ENCODE measurements at places on chromosomes 7 and 10.

- DNase-seq = no peak
Observed at GRCh38 chr7:98135984-98136383, 29.3 kb downstream of the LMTK2 start.

DNA sequence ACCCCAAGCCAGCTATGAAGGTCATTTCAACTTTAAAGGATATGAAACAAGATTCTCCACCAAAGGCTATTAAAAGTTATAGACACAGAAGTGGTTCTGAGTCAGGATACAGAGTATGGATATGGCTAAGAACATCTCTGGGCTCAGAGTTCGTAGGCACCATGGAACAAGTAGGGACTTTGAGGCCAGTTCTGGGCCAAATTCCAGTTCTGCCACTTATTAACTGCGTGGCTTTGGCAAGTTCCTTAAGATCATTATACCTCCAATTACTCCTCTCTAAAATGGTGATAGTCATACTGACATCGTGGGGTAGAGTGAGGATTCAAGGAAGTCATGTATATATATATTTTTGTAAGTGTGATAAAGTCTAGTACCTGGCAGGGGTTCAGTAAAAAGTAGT, 105.8 kb upstream of the NFE2L3 start:
- DNase-seq = no peak

- no peak for DNase-seq
Observed at GRCh38 chr10:116744163-116744753, 1.9 kb upstream of the HSPA12A start.

GRCh38 chr10:35041502-35041879, 48.6 kb downstream of the CUL2 start:
- no peak for DNase-seq

- no peak for DNase-seq
Observed at GRCh38 chr7:146115851-146116520, 615 bp upstream of the CNTNAP2 start.

DNA sequence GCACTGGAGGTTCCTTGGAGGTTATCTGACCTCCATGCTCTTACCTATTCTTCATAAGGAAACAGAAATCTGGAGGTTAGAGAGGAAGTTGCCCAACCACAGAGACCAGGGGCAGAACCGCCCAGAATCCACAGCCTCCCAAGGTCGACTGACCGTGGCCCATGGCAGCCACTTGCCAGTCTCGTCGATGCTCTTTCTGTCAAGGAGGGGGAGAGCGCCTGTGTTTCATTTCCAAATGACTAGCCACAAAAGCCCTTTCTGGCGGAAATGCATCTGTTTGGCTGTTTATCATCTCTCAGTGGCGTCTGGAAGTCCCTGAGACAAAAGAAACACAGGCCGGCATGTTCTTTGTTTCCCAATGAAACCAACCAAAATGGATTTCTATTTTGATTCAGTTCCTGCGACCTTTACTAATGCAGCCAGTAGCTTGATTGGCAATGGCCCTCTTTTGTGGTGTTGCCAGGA, 2.9 kb downstream of the RAMP3 start:
- no peak for DNase-seq

DNA sequence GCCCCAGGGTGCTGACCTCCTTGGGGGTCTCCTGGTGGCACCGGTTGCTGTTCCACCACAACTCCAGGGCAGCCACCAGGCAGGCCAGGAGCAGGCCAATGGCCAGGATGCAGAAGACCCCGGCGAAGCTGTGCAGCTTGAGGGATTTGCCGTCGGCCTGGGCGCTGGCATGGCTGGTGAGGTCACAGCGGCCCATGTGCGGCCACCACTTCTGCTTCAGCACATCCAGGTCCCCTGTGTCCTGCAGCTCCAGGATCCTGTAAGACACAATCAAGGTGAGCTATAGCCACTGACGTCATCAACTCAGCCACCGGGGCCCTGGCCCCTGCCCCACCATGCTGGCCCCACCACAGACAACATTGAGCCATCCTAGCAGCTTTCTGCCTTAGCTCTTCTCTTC, 753.2 kb downstream of the GRID1 start:
- no peak for DNase-seq

- DNase-seq = no peak
Observed at GRCh38 chr7:99314504-99314903, 11.2 kb upstream of the ARPC1A start.

DNA sequence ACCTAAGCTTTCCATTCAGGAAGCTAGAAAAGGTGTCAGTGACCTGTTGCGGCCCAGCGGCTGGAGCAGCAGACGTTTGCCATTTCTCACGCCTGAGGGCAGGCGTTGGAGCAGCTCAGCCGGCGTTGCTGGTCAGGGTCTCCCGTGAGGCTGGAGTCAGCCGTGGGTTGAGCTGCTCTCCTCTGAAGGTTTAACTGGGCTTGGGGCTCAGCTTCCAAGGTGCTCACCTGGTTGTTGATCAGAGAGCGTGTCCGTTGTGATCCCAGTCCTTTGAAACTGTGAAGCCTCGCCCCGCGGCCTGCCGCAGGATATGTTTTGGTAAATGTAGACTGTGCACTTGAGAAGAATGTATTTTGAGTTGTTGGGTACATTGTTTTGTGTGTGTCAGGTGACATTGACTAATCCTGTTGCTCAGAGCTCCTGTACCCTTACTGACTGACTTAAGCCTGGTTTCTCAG, 20.6 kb upstream of the PWWP2B start:
- no peak for DNase-seq

- no peak for DNase-seq
Observed at GRCh38 chr10:27319752-27320431, 79.3 kb upstream of the ACBD5 start.

- no peak for DNase-seq
Observed at GRCh38 chr10:97574374-97575126, 2.0 kb downstream of the ANKRD2 start.

DNA sequence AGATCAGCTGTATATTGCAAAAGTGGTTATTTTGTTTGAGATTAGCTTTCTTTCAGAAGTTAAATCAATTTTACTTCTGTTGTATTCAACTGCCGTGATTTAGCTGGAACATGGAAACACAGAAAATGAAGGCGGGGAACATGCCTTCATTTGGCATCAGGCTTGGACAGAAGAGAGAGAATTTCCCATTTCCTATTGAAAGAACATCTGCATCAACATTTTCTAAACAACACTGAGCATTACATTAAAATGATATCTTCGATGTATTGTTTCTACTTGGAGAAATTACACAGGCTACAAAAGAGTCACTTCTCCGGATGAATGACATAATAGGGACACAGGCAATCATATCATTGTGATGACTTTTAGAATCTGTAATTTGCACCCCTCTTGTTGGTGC, 46.6 kb upstream of the KLF6 start:
- DNase-seq = no peak

DNA sequence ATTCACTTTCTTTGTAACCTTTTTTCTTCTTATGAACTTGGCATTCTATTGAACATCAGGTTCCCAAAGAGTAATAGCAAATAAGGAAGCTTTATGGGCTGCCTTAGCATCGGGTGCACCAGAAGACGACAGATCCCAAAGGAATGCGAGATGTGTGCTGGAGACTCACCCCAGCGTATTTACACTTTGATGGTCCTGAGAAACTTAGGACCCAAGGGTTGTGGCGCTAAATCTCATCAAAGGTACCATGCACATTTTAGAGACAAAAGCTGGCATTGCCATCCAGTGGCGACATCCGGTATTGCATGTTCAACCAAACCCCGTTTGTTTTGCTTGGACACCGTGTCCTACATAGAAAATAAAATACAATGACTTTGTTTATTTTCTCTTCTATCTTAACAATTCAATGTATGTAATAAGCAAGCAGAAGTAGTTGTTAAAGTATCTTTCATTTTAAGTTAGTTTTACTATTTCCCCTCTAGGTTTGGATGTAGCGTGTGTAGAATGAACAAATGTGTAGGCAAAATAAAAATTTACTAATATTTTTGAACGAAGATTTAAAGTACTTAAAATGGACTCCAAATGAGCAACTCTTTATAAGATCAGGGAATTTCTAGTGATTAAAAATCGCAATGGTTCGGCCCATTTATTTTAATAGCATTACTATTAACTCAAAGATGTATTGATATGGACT, 1154.8 kb downstream of the GATA3 start:
- no peak for DNase-seq

DNA sequence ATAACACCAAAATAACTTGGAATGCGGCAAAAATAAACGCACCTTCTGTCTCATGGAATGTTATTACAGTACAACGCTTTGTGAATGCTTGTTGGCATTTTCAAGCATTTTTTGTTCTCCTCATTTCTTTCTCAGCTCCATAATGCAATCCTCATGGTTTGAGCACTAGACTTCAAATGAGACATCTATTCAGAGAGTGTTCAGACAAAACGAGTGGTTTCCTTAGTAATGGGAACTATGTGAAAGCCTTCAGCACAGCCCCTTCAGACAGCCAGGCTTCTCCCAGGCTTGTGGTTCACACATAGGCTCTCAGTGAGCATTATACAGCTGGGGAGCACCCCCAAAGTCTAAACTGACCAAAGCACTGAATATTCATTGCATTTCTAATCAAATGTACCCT, 8.6 kb upstream of the LRRN3 start:
- no peak for DNase-seq

- DNase-seq = no peak
Observed at GRCh38 chr10:13978533-13979115, 352.1 kb downstream of the FRMD4A start.

- no peak for DNase-seq
Observed at GRCh38 chr7:126776498-126776897, 476.2 kb downstream of the GRM8 start.

DNA sequence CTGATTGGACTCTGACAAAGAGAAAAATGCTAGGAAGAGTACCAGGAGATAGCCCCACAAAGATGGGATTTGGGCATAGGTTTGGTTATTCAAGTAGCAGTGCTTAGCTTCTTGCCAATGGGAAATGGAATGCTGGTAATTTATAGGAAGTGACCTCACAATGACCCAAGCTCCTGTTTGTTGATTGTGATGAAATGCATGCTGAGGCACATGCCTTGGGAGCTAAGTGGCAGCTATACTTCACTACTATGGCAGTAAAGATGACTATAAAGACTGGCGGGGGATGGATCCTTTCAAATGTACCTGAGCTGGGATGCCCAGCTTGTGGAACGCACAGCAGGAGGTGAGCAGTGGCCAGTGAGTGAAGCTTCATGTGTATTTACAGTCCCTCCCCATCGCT, 153.8 kb downstream of the ZNF22 start:
- DNase-seq = no peak

DNA sequence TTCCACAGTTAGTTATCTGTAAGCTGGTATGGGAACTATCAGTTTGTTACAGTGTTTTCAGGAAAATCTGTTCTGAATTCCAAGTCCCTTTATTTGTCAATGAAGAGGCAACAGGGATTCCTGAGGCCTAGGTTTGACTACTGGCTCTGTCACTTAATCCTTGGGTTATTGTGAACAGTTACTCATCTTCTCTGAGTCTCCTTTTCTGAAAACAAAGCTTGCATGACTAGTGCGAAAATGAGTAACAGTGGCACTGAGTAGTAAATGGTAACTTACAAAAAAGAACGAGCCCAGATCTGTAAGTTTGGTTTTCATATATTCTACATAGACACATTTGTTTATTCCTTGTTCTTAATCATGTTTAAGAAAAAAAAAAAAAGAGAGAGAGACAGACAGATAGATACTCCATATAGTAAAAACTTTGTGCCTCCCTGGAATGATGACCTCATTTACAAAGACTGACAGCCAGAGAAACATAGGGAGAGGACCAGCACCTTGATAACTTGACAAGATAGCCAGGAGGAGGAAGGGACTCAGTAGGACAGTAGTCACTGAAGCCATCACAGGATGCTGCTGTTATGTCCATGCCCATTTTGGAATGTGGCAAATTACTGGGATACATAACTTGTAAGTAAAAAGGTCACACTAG, 1.9 kb downstream of the MRPS33 start:
- DNase-seq = no peak

GRCh38 chr7:50693455-50694130, 89.1 kb downstream of the GRB10 start:
- DNase-seq = no peak

DNA sequence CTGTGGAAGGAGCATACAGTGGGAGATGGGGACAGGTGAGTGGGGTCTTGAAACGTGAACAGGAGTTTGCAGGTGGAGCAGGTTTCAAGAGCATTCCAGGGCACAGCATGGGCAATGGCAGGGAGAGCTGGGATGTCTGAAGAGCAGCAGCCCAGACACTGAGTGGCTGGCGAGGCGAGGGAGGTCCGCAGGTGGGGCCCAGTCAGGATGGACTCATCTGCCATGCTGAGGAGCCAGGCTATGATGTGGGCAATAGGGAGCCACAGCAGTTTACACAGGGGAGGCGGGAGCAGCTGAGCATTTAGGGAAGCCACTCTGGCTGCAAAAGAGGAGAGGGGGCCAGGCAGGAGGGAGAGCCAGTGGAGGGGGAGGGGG, 138.7 kb downstream of the FAM53B start:
- no peak for DNase-seq

DNA sequence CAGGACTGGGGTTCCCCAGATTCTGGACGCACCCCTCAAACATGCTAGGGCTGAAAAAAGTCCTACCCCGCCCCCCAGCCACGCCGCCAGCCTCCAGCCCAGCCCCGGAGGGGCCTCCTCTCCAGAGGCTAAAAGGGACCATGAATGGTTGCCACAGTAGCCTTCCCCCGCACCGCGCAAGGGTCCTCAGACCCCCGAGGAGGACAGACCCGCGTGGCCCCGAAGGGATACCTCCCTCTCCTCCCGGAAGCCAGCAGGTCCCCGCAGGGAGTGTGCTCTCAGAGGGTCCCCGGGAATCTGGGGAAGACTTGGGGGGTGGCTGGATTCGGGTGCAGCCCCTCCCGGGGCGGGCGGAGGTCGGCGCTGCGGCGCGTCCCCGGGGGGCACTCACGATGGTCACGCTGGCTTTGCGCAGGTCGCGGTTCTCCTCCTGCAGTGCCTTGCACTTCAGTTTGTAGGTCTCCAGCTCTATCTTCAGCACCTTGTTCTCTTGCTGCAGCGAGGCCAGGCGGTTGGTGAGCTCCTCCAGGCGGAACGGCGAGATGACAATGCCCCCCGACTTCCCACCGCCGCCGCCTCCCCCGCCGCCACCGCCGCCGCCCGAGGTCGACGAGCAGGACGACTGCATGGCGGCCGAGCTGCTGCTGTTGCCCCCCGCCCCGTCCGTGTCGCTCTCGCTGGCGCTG, 482 bp downstream of the CCDC6 start:
- DNase-seq = no peak

- DNase-seq = no peak
Observed at GRCh38 chr7:107943018-107943417, 52.0 kb downstream of the DLD start.

- DNase-seq = no peak
Observed at GRCh38 chr10:125141860-125142484, 18.4 kb downstream of the CTBP2 start.

DNA sequence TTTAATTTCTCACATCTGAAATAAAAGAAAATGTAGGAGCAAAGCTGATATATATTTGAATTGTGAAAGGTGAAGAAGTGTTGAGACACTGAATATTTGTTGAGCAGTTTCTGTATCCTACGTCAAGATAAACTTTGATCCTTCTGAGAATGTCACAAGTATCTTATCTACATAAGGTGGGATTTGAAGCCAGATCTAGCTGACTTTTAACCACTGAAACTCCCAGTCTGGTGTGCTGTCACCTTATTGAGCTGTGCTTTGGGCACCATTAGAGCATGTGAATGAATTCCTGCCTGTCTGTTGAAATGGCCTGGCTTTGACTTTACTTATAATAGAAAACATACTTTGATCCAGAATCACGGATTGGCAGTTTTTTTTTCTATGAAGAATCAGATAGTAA, 15.2 kb downstream of the GPR141 start:
- DNase-seq = no peak
